Left hindlimb (tissue), 1 donor: ENCODE measurements at places on chromosomes 13 and 19.

DNA sequence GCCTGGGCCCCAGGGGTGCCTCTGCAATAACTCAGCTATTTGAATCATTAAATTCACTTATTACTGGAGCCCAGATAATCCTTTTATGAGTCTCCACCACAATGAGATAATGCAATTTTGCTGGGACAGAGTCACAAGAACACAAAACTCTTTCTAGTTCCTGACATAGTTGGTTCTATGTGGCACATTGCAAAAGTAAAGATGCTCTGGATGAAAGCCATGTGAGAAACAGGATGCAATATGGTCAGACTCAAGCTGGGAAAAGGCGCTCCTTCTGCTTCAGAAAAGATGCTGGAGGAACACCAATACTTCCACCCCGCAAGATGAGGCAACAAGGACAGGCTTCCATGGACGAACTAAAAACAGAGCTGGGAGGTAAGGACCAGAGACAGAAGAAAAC, 5.7 kb downstream of the ANKRD27 start:
- DNase-seq = no peak

- DNase-seq = no peak
These were observed 68.6 kb downstream of the EFNB2 start for GRCh38 chr13:106466691-106467426.

GRCh38 chr13:94140511-94140910, 339.0 kb downstream of the DCT start:
- no peak for DNase-seq

GRCh38 chr13:40562975-40563349, 103.5 kb downstream of the FOXO1 start:
- DNase-seq = no peak

- no peak for DNase-seq
These were observed 6.6 kb downstream of the PEPD start for GRCh38 chr19:33514885-33515551.
